ENCODE measurements at places on chromosomes 6 and 20.

DNA sequence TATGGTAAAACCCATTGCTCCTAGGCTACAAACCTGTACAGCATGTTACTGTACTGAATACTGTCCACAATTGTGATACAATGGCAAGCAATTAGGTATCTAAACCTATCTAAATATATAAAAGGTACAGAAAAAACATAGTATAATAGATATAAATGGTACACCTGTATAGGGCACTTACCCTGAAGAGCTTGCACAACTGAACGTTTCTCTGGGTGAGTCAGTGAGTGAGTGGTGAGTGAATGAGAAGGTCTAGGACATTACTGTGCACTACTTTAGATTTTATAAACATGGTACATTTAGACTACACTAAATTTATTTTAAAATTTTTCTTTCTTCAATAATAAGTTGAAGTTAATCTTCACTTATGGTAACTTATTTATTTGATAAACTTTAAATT is 119.9 kb upstream of the CEP85L start:
- no peak for DNase-seq

DNA sequence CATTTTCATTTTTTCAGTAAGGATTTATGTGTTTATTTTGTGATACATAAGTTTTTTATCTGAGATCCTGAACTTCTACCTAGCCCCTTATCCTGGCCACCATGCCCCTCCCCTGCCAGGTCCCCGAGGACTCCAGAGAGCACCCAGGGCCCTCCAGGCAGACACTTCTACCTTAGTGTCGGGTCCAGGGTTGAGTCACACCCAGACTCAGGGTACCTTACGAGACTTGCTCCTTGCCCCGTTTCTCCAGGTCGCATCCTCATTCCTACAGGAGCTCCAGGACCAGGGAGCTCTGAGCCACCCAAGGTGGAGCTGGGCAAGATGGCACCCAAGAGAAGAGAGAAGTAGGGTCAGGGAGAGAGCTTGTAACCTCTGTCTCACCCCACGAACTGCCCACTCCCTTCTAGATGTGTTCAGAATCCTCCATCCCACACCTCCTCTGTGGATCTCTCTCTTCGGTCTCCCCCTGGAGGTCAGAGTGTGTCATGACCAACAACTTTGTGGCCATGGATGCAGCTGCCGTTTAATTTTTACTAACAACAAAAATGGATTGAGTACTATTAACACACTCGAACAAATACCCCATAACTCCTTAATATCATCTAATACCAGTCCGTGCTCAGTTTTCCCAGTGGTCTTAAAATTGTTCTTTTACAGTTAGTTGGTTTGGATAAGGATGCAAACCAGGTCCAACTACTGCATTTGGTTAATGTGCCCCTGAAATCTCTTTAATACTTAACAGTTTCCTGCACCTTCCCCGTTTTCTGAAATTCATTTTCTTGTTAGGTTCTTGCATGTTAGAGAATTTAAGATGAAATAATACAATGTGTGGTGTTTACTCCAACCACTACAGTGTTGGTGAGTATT is 130.6 kb upstream of the INSM1 start:
- DNase-seq, result peak; percentile 52

- no peak for DNase-seq
Measured at GRCh38 chr6:21707524-21708319, 114.2 kb downstream of the SOX4 start.

GRCh38 chr6:51147756-51148155 is 329.1 kb downstream of the TFAP2B start:
- DNase-seq, result no peak

DNA sequence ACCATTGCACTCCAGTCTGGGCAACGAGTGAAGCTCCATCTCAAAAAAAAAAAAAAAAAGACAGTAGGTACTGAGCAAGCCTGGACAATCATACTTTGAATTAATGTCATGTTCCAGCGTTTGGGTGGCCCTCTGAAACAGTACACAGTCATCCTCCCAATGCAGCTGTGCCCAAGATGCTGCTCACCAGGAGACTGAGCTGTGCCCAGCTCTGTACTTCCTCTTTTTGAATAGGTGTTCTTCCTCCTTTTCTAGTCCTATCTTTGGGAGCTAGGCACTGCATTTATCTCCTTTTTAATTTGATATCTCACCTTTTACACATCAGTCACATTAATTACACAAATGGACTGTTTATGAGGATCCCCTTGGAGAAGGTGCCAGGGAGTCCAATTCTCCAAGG is 101.5 kb downstream of the RPP40 start:
- DNase-seq, result no peak

GRCh38 chr6:116847227-116847626 is 18.3 kb upstream of the GPRC6A start:
- no peak for DNase-seq

- no peak for DNase-seq
Measured at GRCh38 chr6:40256831-40257230, 322.6 kb upstream of the MOCS1 start.

DNA sequence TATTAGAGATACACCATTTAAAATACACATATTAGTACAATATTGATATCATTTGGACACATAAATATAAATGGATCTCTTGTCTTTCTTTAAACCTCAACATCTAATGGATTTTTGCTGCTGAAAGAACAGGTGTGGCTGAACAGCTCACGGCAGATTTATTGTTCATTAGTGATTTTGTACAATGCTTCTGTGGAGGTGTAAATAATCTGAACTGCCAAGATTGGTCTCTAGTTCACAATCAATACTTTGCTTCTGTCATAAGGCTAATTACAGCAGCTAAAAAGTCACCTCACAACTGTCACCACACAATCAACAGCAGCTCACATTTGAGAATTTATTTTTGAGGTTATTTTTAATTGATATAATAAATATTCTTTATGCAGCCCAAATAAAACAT is 162.0 kb upstream of the SIM1 start:
- DNase-seq, result no peak
